CD4-positive, alpha-beta T cell treated with Interleukin-4 for 4 hours (primary cell): ENCODE measurements at places on chromosomes 1 and 21.

DNA sequence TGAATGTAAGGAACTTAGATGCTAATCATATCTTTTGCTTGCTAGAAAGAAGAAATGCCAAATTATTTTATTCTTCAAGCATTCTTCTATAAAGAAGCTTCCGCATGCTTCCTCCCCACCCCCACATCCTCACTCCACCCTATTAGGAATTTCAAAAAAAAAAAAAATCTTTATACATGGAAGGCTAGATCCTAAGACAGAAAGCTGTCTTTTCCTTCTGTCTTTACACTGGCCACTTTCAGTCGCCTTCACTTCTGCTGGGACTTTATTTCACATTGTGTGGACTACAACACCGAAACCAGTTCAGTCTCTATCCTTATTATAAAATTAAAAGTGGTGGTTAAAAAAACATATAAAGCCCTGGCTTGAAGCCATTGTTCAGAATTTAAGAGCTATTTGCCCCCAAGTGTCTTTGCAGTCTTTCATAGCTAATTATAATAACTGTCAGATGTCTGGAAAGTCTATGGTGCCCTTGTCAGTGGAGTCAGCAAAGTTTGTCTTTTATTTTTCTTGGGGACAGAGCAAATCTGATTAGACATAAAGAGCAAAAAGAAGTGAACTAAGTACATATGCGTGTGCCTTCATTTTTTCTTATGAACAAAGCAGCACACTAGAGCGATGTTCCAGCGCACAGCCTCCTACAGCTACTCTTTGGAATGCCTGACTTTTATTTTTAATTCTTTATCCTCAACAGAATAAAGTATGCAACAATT lies 297.7 kb downstream of the PTPRC start:
- no peak for DNase-seq

DNA sequence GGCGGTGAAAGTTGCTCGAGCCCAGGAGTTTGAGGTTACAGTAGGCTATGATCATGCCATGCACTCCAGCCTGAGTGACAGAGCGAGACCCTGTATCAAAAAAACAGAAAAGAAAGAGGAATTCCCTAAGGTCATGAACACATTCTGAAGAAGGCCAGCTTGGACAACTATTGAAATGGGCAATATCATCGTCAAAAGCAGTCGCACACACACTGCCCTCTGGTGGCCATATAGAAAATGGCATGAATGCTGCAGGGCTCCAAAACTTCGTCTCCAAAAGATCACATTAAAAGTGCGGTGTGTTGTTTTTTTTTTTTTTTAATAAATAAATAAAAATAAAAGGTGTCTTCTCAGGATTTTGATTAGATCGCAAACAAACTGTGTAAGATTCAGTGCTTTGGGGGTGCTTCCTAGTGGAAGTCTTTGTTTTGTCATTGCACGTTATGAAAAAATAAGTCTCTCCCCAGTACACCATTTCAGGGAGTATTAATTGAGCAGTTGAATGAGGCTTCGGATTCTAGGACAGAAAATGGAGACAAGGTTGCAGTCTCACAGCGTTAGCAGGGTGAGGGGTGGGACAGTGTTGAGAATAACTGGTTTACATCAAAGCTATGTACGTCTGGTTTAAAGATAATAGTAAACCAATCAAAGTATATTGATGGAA lies 87.5 kb upstream of the FMN2 start:
- peak; percentile 17 for DNase-seq

GRCh38 chr1:10591010-10591409 lies 116.3 kb downstream of the PEX14 start:
- no peak for DNase-seq

DNA sequence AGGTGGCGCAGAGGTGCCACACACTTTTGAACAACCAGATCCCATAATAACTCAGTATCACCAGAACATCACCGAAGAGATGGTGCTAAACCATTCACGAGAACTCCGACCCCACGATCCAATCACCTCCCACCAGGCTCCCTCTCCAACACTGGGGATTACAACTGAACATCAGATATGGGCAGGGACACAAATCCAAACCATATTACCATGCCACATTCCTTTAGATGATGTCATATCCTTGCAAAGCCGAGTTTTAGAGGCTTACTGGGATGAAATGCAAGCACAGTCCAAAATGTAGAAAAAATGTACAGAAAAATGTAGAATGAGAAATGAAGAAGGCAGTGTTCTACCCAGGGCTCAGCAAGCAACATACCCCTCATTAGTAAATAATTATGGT lies 64.7 kb downstream of the SGIP1 start:
- DNase-seq, result no peak

GRCh38 chr1:161985301-161985822 lies 38.3 kb downstream of the OLFML2B start:
- DNase-seq, result no peak
